ENCODE measurements at places on chromosomes 7 and 10. TPM values are rescaled to one million over a fixed set of nuclear protein-coding genes. Genes with fewer than 3 reads are reported as not detected.

DNA sequence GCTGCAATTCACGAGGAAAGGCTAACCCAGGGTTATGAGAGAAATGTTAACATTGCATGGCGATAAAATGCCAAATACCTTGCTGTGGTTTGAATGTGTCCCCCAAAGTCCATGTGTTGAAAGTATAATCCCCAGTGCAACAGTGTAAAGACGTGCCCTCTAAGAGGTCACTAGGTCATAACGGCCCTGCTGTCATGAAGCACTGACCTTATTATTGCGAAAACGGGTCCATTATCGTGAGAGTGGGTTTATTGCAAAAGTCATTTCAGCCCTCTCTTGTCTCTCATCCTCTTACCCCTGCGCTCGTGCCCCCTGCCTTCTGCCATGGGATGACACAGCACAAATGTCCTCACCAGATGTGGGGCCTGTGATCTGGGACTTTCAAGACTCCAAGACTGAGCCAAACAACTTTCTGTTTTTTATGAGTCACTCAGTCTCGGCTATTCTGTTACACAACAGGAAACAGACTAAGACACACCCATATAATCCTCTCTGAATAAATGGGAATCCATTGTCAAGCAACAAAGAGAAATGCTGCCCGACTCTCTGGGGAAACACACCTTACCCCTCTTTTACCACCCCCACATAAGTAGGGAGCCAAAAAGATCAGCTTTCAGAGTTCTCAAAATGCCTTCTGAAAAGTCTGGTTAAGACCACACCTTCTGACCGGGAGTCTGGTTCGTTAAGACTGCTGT is 73.1 kb upstream of the UCN3 start:
- DNase-seq = no peak

- DNase-seq = peak; percentile 40
These were observed 62.5 kb downstream of the CSGALNACT2 start for GRCh38 chr10:43200538-43201390.

GRCh38 chr7:76397409-76398183 is 11.9 kb downstream of the SSC4D start:
- DNase-seq = peak; percentile 85

GRCh38 chr7:155794196-155794595 is 18.1 kb downstream of the SHH start:
- no peak for DNase-seq

Gene CHST15
- polyA plus RNA-seq = 10.1 TPM
